Myometrial cell (primary cell): ENCODE measurements at places on chromosomes 13 and 19. TPM values are rescaled to one million over a fixed set of nuclear protein-coding genes. Genes with fewer than 3 reads are reported as not detected.

Gene ZNF579
- 6.1 and 6.6 TPM in 2 replicates for total RNA-seq

Gene ATP4B
- not detected in 2 replicates for total RNA-seq

Gene B3GLCT
- total RNA-seq, result 6.1 and 6.6 TPM in 2 replicates

Gene KLK13
- total RNA-seq, result not detected in 2 replicates

Gene KCNN1
- total RNA-seq, result not detected in 2 replicates

Gene CA11
- 1.2 TPM in 1 of 2 replicates, not detected in the other for total RNA-seq

Gene LPAR2
- 2.3 and 2.7 TPM in 2 replicates for total RNA-seq

Gene RTBDN
- total RNA-seq, result not detected in 2 replicates

Gene ZNF99
- not detected in 2 replicates for total RNA-seq

Gene S1PR5
- not detected in 2 replicates for total RNA-seq

Gene CBARP
- total RNA-seq, result 3.0 and 7.2 TPM in 2 replicates

Gene FCAR
- total RNA-seq, result not detected in 2 replicates

Gene ZNF565
- 0.29 and 1.6 TPM in 2 replicates for total RNA-seq

Gene GRIN2D
- 0.35 TPM in 1 of 2 replicates, not detected in the other for total RNA-seq

Gene CDC42EP5
- total RNA-seq, result 28.4 and 33.2 TPM in 2 replicates

Gene CYP4F12
- not detected in 2 replicates for total RNA-seq

Gene TMEM145
- under 0.01 TPM in 1 of 2 replicates, not detected in the other for total RNA-seq

Gene KLK4
- not detected in 2 replicates for total RNA-seq

Gene ZNF667
- total RNA-seq, result 0.71 and 0.86 TPM in 2 replicates

Gene PABPC3
- total RNA-seq, result under 0.01 TPM in 1 of 2 replicates, not detected in the other

Gene KIR3DL2
- total RNA-seq, result not detected in 2 replicates

Gene ERICH6B
- total RNA-seq, result not detected in 2 replicates

Gene ZSCAN4
- total RNA-seq, result not detected in 2 replicates

Gene INSL3
- not detected in 2 replicates for total RNA-seq

Gene MADCAM1
- 0.18 TPM in 1 of 2 replicates, not detected in the other for total RNA-seq

Gene SOX21
- total RNA-seq, result not detected in 2 replicates

Gene ZNF296
- total RNA-seq, result 1.9 TPM in 1 of 2 replicates, not detected in the other

Gene ETFB
- 105 and 157 TPM in 2 replicates for total RNA-seq

Gene CEACAM8
- not detected in 2 replicates for total RNA-seq

Gene TMEM272
- not detected in 2 replicates for total RNA-seq

Gene MCEMP1
- not detected in 2 replicates for total RNA-seq

Gene TJP3
- total RNA-seq, result not detected in 2 replicates

Gene ARHGEF7
- 18.5 and 21.3 TPM in 2 replicates for total RNA-seq

Gene GPR183
- 0.18 TPM in 1 of 2 replicates, not detected in the other for total RNA-seq

Gene FAAP24
- 6.3 and 6.6 TPM in 2 replicates for total RNA-seq

Gene CGB5
- total RNA-seq, result not detected in 2 replicates

Gene KLHL1
- not detected in 2 replicates for total RNA-seq

Gene IL17D
- total RNA-seq, result 0.35 and 2.9 TPM in 2 replicates

Gene ZNF225
- 4.6 and 7.5 TPM in 2 replicates for total RNA-seq
